Fibroblast of skin of scalp (primary cell): ENCODE measurements at places on chromosomes 12 and 14.

GRCh38 chr12:33376153-33376552 lies 63.5 kb downstream of the SYT10 start:
- no peak for DNase-seq

- no peak for DNase-seq
Measured at GRCh38 chr12:47939009-47939601, 24.3 kb upstream of the TMEM106C start.

GRCh38 chr12:81360916-81361315 lies 283.0 kb downstream of the ACSS3 start:
- DNase-seq, result no peak

GRCh38 chr14:100076133-100076532 lies 10.9 kb downstream of the EVL start:
- peak; percentile 36 for DNase-seq

DNA sequence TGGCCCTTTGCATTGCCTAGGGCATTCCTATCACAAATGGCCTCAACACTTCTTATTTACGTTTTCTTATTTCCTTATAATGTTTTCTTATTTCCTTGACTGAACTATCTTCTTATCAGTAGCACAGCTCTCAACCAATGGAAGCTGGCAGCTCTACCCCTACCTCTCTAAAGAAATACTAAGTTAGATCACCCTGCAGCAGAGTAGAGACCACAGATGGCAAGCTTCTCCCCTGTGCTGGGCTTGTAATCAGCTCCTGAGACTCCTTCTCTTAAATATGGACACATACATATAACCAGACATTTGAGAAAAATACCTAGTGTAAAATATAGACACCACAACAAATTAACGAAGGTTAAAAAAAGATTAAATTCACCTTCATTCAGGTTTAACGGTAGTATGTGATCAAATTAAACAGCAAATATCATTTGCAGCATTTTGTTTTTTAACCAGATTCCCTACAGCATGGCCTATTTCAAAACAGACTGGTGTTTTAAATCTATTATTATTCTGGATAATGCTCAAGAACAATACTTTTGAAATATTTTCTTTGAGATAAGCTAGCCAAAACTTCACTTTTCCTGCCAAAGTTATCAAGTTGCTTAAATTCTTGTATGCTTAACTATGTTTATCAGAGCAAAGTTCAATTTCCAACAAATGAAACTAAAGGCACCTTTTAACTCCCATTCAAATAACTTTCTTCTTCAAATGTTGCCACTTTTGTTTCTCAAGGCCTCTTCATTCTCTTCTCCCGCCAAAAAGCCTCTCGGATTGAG lies 54.3 kb downstream of the SLC41A2 start:
- DNase-seq, result peak; percentile 24
